ENCODE measurements at places on chromosomes 11 and 22.
A peak's percentile ranks its signal among the peaks of the same experiment; 100 is the strongest.

GRCh38 chr11:123235117-123235655, 40.1 kb upstream of the CLMP start:
- H3K27me3 ChIP-seq: no peaks in the 10 kb centered on the region
- peak; percentile 41 for DNase-seq
- H3K4me3 ChIP-seq: no peak overlapping the region

GRCh38 chr22:21940521-21940920, 12.1 kb downstream of the PPM1F start:
- peak overlapping the region; percentile 86 for H3K27ac ChIP-seq
- no peaks in the 10 kb centered on the region for H3K27me3 ChIP-seq
- peaks cover 83% of the 10 kb centered on the region for H3K4me1 ChIP-seq
- H3K36me3 ChIP-seq: peaks cover 32% of the 10 kb centered on the region

DNA sequence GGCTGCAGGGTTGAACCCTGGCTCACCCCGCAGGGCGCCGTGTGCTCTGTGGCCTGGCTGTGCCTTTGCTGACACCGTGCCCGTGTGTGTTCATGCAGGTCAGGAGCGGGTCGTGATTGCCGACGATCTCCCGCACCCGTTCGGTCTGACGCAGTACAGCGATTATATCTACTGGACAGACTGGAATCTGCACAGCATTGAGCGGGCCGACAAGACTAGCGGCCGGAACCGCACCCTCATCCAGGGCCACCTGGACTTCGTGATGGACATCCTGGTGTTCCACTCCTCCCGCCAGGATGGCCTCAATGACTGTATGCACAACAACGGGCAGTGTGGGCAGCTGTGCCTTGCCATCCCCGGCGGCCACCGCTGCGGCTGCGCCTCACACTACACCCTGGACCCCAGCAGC, 47.0 kb upstream of the PPP6R3 start:
- H3K27ac ChIP-seq: no peak overlapping the region
- no peak overlapping the region for H3K4me3 ChIP-seq
- H3K27me3 ChIP-seq: no peaks in the 10 kb centered on the region
- H3K4me1 ChIP-seq: peaks cover 4% of the 10 kb centered on the region

DNA sequence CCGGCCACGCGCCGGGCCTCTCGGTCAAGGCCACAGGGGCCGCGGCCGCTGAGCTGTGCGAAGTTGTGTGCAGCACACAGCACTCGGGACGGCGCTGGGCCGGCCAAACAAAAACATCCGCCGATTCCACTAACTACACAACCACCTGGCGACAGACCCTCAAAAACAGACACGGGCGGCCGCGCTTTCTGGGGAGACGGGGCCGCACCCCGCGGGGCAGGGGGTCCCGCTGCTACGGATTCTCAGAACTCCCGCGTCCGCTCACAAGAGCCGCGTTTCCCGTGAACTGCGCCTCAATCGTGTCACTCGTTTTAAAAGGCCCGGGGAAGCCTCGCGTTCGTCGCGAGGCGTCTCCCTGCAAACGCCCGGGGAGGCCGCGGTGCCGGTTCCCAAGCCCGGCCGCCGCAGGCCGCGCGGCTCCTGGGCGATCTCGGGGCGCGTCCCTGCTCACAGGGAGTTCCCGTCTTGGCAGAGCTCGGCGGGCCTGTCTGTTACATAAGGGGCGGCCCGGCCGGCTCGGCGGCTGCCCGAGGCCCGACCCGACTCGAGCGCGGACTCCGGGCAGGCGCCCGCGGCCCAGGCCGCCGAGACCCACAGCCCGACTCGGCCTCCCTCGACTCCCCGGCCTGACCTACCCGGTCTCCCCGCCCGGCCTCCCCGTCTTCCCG, 936 bp downstream of the BRD1 start:
- peak overlapping the region; percentile 55 for H3K27ac ChIP-seq
- peak; percentile 34 for DNase-seq
- peak overlapping the region; percentile 89 for H3K4me3 ChIP-seq
- H3K27me3 ChIP-seq: peaks cover 6% of the 10 kb centered on the region
- H3K36me3 ChIP-seq: peaks cover 15% of the 10 kb centered on the region

- H3K4me3 ChIP-seq: no peak overlapping the region
- H3K27ac ChIP-seq: no peak overlapping the region
- DNase-seq: no peak
- H3K27me3 ChIP-seq: no peaks in the 10 kb centered on the region
- no peaks in the 10 kb centered on the region for H3K4me1 ChIP-seq
- H3K36me3 ChIP-seq: no peaks in the 10 kb centered on the region
Measured at GRCh38 chr11:24271798-24272197, 225.1 kb upstream of the LUZP2 start.

- peaks cover 19% of the 10 kb centered on the region for H3K27me3 ChIP-seq
- no peaks in the 10 kb centered on the region for H3K36me3 ChIP-seq
- H3K4me1 ChIP-seq: no peaks in the 10 kb centered on the region
- no peak overlapping the region for H3K4me3 ChIP-seq
- peak; percentile 13 for DNase-seq
- H3K27ac ChIP-seq: no peak overlapping the region
Measured at GRCh38 chr22:50061824-50062355, 3.8 kb upstream of the TTLL8 start.

- no peaks in the 10 kb centered on the region for H3K27me3 ChIP-seq
- no peak for DNase-seq
- no peak overlapping the region for H3K4me3 ChIP-seq
- no peaks in the 10 kb centered on the region for H3K36me3 ChIP-seq
- no peak overlapping the region for H3K27ac ChIP-seq
Measured at GRCh38 chr11:59872076-59872475, 5.8 kb upstream of the TCN1 start.

All from endothelial cell of umbilical vein (primary cell).